ENCODE measurements at places on chromosomes 3 and 15.

DNA sequence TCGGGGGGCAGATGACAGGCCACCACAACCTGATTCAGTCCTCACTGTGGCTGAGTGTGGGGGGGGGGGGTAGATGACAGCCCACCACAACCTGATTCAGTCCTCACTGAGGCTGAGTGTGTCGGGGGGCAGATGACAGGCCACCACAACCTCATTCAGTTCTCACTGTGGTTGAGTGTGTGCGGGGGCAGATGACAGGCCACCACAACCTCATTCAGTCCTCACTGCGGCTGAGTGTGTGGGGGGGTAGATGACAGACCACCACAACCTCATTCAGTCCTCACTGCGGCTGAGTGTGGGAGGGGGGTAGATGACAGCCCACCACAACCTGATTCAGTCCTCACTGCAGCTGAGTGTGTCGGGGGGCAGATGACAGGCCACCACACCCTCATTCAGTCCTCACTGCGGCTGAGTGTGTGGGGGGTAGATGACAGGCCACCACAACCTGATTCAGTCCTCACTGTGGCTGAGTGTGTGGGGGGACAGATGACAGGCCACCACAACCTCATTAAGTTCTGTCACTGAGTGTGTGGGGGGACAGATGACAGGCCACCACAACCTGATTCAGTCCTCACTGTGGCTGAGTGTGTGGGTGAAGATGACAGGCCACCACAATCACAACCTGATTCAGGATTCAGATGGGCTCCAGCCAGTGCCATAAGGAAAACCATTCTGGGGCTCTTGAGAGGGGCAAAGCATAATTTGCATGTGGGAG, 16.9 kb downstream of the ZNF717 start:
- no peak for DNase-seq
- no peaks in the 10 kb centered on the region for H3K4me1 ChIP-seq
- H3K36me3 ChIP-seq, result peaks cover 3% of the 10 kb centered on the region
- H3K27me3 ChIP-seq, result no peaks in the 10 kb centered on the region
- no peak overlapping the region for H3K4me3 ChIP-seq

DNA sequence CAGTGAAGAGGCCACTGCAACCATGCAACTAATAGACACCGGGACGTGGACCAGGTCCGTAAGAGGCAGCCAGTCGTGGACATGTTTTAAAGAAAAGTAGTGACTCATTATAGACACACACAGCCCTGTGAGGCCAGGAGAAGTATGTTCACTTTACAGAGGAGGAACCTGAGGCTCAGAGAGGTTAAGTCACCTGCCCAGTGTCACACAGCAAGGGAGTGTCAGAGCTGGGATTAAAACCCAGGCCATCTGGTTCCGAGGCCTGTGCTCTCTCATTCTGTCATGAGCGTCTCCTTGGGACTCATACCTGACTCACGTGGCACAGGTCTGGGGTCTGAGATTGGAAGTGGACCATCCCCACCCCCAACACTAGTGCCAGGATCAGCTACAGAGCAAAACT, 28.1 kb upstream of the GRIP2 start:
- DNase-seq, result no peak
- H3K4me3 ChIP-seq, result no peak overlapping the region
- peaks cover 2% of the 10 kb centered on the region for H3K27me3 ChIP-seq

GRCh38 chr3:133964547-133964946, 65.2 kb downstream of the SLCO2A1 start:
- H3K36me3 ChIP-seq, result no peaks in the 10 kb centered on the region
- no peak overlapping the region for H3K27ac ChIP-seq
- DNase-seq, result no peak
- no peak overlapping the region for H3K4me3 ChIP-seq

GRCh38 chr3:71581457-71582035, 2.0 kb downstream of the FOXP1 start:
- H3K4me3 ChIP-seq, result no peak overlapping the region
- peaks cover 29% of the 10 kb centered on the region for H3K27me3 ChIP-seq
- H3K27ac ChIP-seq, result no peak overlapping the region
- no peak for DNase-seq

DNA sequence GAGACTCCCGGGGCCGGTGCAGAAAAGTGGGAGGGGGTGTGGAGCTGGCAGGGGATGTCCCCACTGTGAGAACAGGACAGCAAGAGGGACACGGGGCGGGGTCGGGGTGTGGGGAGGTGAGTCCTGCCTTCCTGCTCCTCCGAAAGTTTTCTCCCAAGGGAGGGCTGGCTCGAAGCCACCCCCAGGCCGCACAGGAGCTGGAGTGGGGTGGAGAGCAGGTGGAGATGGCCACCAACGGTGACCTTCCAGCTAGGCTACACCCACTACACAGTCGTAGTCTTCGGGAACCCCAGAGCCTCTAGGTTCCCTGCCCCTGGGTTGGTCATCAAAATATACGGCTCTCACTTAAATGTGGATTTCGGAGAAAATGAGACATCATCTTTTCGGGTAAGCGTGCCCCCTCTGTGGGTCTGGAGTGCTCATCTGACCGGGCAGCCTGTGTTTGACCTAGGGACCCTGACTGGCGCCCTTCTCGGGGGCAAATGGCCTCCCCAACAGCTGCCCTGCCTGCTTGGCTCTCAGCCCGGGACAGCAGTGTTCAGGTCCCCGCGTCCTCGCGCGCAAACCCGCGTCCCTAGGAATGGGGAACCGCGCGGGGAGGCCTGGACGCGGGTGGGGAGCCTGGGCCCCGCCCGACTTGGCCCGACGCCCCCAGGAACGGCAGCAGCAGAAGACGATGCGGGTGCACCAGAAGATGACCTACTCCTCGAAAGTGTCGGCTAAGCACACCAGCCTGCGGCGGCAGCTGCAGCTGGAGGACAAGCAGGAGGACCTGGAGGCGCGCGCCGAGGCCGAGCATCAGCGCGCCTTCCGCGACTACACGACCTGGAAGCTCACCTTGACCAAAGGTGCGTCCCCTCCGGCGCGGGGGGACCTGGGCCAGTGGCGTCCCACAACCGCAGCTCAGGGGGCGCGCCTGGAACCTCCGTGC, 21.2 kb downstream of the CFAP100 start:
- H3K4me3 ChIP-seq, result no peak overlapping the region
- no peak for DNase-seq
- H3K4me1 ChIP-seq, result no peaks in the 10 kb centered on the region
- H3K27me3 ChIP-seq, result no peaks in the 10 kb centered on the region
- no peaks in the 10 kb centered on the region for H3K36me3 ChIP-seq

- H3K27me3 ChIP-seq, result no peaks in the 10 kb centered on the region
- H3K4me1 ChIP-seq, result no peaks in the 10 kb centered on the region
- H3K4me3 ChIP-seq, result no peak within 1 kb of the TSS
These were observed at the start of gene ADIPOQ for GRCh38 chr3:186842426-186843038. ADIPOQ (plus strand) TSS chr3:186842710; CDS start chr3:186853059, 10,349 bp downstream.

GRCh38 chr3:179146911-179147513, 1.1 kb upstream of the PIK3CA start:
- no peaks in the 10 kb centered on the region for H3K4me1 ChIP-seq
- peak overlapping the region; percentile 88 for H3K27ac ChIP-seq
- no peaks in the 10 kb centered on the region for H3K36me3 ChIP-seq
- H3K27me3 ChIP-seq, result no peaks in the 10 kb centered on the region

DNA sequence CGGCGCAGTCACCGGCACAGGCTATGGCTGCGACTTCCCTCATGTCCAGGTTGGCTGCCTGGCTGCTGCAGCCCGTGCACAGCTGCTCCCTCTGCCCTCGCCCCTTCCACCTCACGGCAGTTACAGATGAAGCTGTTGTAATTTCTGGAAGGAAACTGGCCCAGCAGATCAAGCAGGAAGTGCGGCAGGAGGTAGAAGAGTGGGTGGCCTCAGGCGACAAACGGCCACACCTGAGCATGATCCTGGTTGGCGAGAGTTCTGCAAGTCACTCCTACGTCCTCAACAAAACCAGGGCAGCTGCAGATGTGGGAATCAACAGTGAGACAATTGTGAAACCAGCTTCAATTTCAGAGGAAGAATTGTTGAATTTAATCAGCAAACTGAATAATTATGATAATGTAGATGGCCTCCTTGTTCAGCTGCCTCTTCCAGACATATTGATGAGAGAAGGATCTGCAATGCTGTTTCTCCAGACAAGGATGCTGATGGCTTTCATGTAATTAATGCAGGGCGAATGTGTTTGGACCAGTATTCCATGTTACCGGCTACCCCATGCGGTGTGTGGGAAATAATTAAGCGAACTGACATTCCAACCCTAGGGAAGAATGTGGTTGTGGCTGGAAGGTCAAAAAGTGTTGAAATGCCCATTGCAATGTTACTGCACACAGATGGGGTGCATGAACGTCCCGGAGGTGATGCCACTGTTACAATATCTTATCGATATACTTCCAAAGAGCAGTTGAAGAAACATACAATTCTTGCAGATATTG, 13.2 kb upstream of the GNB4 start:
- no peak for DNase-seq
- H3K27me3 ChIP-seq, result no peaks in the 10 kb centered on the region
- no peak overlapping the region for H3K4me3 ChIP-seq
- no peaks in the 10 kb centered on the region for H3K36me3 ChIP-seq

GRCh38 chr3:149547413-149547812, 72.9 kb downstream of the TM4SF4 start:
- H3K27me3 ChIP-seq, result no peaks in the 10 kb centered on the region
- no peak overlapping the region for H3K27ac ChIP-seq
- no peak overlapping the region for H3K4me3 ChIP-seq
- H3K4me1 ChIP-seq, result peaks cover 7% of the 10 kb centered on the region
- DNase-seq, result no peak

DNA sequence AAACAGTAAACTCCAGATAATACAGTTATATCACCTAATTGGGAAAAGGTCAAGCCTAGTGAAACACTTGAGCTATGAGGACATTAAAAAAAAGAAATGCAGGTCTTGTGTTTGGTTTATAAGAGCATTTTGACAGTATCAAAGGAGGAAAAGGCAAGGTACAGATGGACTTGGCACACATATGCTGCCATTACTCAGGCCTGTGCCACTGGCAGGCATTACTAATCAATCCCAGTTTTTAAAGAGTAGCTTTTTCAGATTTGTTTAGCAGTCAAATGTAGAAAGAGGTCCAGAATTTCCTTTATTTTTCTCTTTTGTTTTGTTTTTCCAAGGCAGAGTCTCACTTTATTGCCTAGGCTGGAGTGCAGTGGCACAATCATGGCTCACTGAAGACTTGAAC, 38.9 kb downstream of the MDFIC2 start:
- H3K4me1 ChIP-seq, result no peaks in the 10 kb centered on the region
- DNase-seq, result no peak
- no peaks in the 10 kb centered on the region for H3K36me3 ChIP-seq
- H3K4me3 ChIP-seq, result no peak overlapping the region

GRCh38 chr3:45549961-45550360, 44.6 kb upstream of the LIMD1 start:
- H3K4me3 ChIP-seq, result no peak overlapping the region
- no peak for DNase-seq
- no peaks in the 10 kb centered on the region for H3K27me3 ChIP-seq
- H3K4me1 ChIP-seq, result peaks cover 30% of the 10 kb centered on the region

DNA sequence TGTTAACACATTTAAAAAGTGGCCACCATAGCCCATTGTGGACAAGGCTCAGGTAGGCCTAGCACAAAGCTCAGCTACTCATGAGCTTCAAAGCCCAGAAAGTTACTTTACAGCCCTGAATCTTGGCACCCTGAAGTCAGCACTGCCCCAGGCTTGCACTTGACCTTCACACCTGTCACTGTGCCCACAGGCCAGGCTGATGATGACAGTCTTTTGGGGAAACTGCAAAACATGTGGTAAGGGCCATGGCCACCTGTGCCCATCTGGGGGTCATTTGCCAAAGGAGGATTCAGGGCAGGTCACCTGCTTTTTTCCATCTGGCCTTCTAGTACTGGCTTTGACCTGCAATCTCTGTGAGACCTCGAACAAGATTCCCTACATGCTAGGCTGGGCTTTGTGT, 11.0 kb downstream of the CHDH start:
- no peak overlapping the region for H3K27ac ChIP-seq
- no peaks in the 10 kb centered on the region for H3K36me3 ChIP-seq
- H3K4me3 ChIP-seq, result no peak overlapping the region
- H3K27me3 ChIP-seq, result no peaks in the 10 kb centered on the region

DNA sequence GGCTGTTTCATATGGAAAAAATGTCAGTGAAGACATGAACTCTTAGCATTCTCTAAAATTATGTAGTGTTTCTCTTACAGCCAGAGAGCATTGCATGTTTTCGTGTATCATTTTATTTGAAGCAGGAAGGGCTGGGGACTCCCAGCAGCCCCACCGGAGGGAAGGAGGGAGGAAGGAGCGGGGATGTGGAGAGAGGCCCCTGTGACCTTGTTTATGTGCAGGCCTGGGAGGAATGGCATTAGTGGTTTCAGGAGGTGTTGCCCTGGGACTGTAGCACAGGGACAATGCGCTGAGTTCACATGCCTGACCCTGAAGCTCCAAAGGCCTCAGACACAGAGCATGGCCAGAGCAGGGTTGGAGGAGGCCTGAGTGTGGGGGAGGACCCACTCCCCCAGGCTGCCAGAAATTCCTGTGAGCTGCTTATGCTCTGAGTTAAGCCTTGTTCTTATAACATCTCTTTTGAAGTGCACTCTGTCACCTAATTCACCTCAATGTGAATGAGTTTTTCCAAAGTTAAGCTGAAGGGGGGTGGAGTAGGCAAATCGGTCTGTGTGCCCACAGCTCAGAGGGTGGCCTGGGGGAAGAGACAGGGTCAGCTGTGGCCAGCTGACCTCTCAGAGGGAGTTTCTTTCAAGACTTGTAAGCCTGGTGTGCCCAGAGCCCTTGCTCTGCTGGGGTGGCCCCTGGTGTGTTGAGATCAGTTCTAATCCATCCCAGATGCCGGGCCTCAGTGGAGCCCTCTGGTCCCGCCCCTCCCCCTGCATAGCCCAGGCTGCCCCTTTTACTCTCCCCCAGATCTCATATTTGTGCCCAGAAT, 3.9 kb upstream of the RNU6-1 start:
- peaks cover 12% of the 10 kb centered on the region for H3K4me1 ChIP-seq
- DNase-seq, result no peak
- no peak overlapping the region for H3K4me3 ChIP-seq
- no peaks in the 10 kb centered on the region for H3K27me3 ChIP-seq
- H3K27ac ChIP-seq, result no peak overlapping the region
- no peaks in the 10 kb centered on the region for H3K36me3 ChIP-seq

DNA sequence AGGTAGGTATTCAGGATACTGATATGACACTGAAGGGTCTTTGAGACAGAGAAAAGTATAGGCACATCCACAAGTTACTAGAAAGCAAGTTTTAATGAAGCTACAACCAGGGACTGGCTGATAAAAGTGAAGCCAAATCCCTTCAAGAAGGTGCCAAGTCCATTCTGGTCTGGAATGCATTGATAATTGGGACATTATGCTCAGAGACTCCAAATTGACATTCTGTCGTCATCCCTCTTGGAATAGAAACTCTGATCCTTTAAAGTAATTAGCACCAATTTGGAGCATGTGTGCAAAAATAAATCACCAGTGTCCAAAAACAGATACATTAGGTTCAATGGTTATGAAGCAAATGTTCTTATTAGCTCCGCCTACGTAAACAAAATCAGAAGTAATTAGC, 47.3 kb upstream of the BCL6 start:
- H3K27ac ChIP-seq, result no peak overlapping the region
- no peaks in the 10 kb centered on the region for H3K36me3 ChIP-seq
- H3K4me1 ChIP-seq, result no peaks in the 10 kb centered on the region
- no peak for DNase-seq

- no peak overlapping the region for H3K27ac ChIP-seq
- no peaks in the 10 kb centered on the region for H3K4me1 ChIP-seq
- no peak overlapping the region for H3K4me3 ChIP-seq
- H3K36me3 ChIP-seq, result no peaks in the 10 kb centered on the region
These were observed 97.3 kb downstream of the SLCO3A1 start for GRCh38 chr15:91950631-91951329.

Data from GM12878 (cell line).